ENCODE measurements at places on chromosomes 16 and 17.
A peak's percentile ranks its signal among the peaks of the same experiment; 100 is the strongest.

DNA sequence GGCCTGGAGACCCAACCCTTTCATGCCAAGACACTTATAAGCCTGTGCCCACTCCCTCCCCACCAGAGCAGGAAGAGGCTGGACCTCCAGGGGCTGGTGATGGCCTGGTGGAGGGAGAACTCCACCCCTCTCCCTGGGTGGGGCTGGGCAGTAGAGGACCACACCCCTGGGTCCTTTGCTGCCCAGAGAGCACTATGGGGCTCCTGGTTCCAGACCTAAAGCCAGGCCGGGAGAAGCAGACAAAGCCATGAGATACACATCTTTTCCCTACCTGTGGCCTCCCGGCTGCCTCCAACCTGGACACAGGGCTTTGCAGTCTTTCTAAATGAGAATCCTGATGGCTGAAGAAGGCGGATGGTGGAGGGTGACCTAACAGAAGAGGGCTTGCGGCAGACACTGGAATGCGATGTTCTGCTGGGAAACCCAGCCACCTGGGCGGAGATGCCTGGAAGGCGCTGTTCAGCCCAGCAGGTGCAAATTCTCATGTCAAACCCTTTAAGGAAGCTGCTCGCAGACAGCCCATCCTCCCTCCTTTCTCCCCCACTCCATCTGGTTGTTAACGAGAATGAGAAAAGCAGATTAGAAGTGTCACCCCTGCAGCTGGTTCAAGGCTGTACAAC lies 43.9 kb upstream of the KIFC3 start:
- no peak for DNase-seq

GRCh38 chr16:78102865-78103264 lies 3.4 kb downstream of the WWOX start:
- no peak for DNase-seq

GRCh38 chr16:58458606-58459343 lies 41.2 kb upstream of the NDRG4 start:
- no peak for DNase-seq

DNA sequence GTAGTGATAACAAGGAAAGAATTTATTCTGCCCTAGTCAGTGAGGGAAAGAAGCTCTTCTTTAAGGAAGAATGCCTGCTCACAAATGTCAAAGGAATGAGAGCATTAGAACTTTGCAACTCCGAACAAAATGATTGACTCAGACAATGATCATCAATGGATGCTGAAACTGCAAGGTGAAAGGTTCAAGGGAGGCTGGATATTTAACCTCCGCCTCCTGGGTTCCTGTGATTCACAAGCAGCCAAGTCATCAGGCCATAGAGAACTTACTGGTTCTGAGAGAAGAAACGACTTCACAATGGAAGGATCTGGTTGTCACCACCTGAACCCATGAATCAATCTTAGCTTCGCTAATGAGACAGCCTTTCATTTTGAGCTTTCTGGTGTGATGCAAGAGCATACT lies 16.0 kb upstream of the SCNN1B start:
- DNase-seq: no peak

DNA sequence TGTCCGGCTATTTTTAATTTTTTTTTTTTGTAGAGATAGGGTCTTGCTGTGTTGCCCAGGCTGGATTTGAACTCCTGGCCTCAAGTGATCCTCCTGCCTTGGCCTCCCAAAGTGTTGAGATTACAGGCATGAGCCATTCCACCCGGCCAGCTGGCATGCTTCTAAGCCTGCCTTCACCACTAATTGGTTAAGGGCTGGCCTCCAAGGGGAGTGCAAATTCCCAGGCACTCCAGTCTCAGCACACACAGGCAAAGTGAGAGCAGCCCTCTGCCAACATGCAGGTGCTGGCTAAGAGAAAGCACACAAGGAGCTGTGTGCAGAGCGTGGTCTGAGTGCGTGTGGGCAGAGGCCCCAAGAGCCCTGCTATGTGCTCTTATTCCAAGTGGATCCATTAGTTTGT lies 149.8 kb upstream of the HS3ST2 start:
- DNase-seq: no peak

DNA sequence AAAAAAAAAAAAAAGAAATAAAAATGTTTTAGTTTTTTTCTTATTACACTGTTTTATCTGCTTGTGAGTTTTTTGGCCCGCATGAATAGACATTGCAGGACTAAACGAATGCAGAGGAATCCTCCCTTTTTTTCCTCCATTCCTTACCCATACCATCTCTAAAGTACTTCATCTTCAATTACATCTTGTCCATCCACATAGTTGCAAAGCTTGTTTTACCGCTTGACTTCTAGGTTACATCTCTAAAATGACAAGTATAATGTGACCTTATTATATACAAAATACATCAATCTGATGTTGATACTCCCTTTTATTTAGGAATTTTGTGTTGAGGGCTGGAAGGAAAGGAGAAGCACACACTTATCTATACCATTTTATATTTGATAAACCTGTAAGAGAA lies 12.8 kb downstream of the RETREG3 start:
- no peak for DNase-seq

- no peak for DNase-seq
These were observed 24.8 kb downstream of the DNAJA2 start for GRCh38 chr16:46948548-46949166.

- no peak for DNase-seq
These were observed 86.7 kb upstream of the TOB1 start for GRCh38 chr17:50952889-50953288.

DNA sequence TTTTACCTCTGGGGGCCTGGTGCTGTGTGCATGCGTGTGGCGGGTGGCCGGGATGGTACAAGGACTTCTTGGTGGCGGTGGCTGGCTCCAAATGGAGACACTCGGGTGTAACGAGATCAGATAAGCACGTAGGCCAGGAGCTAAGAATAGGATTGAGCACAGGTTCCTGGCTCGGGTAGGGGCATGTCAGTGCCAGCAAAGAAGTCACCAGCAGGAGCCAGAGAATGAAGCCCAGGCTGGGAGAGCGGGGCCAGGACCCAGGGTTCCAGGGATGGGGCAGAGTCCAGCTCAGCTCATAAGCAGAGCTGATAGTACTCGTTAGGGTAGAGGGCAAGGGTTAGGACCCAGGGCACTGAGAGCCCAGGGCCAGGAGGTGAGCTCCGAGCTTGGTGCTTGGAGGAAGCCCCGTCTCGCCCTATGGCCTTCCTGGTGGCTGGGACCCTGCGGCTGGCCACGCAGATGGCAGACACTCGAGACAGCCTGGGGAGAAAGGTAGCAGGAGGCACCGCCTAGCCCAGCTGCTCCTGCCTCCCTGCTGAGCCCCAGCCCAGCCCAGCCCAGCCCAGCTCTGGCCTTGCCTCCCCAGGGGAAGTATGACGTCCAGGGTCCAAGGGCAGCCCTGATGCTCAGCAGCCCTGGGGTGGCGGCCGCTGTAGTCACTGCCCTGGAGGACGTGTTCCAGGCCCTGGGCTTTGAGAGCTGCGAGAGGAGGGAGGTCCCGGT lies 8.9 kb downstream of the ZNF213 start:
- no peak for DNase-seq

DNA sequence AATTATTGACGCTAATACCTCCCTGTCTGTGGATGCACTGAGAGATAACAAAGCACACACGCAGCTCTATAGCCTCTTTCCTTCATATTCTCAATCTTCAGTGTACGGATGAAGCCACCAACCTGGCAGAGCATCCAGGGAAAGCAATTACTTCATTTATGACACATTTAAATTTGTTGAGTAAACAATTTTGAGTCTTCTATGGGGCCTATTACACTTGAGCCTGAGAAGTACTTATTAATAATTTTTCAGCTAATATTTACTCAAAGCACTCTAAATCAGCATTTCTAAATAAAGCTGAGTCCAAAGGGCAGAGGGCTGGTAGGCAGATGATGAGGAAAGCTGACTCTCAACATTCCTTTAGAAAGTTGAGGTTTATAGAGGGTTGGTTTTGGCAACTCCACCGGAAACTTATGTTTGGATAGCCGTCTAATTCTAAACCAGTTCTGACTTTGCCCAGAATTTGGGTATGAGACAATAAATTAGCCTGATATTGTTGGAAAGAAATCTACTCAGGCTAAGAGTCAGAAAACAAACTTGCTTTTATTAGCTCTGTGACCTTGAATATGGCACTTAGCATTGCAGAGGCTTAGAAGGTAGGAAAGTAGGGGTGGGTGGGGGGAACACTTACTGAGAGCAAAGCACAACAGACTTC lies 643.5 kb downstream of the CDH11 start:
- no peak for DNase-seq

GRCh38 chr16:28264656-28265055 lies 27.7 kb upstream of the SBK1 start:
- peak; percentile 74 for DNase-seq

- DNase-seq: no peak
These were observed 16.2 kb upstream of the ALOX15 start for GRCh38 chr17:4657678-4658077.

- DNase-seq: peak; percentile 17
These were observed 116.3 kb downstream of the TANC2 start for GRCh38 chr17:63082273-63082861.

GRCh38 chr17:34318474-34318873 lies 761 bp upstream of the CCL8 start:
- DNase-seq: peak; percentile 35

DNA sequence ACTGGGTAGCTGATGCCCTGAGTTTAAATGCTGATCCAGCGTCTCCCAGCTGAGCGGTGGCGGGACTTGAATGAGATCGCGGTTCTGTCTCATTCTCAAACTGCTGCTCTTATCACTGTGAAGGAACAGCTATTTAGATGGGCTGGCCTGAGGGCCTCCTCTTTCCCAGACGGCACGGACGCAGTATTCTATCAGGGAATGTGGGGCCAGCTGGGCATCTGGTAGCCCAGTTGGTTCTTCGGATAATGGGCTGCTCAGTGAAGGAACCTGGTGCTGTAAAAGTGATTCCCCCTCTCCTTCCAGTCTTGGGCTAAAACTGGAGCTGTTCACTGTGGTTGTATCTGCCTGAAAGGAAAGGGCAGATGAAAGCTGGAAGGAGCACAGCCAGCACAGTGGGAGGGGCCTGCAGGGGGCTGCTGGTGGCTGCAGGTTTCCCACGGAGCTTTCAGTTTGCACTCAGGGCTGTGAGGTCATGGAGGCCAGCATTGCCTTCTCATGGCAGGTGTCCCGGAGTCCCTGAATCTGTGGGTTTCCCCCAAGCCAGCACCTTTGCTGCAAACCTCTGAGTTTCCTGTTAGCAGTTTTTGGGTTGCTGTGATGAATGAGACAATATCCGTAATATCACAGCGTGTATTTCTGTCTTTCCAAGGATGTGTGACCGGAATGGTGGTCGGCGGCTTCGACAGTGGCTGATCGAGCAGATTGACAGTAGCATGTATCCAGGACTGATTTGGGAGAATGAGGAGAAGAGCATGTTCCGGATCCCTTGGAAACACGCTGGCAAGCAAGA lies 3.6 kb downstream of the IRF8 start:
- DNase-seq: no peak

GRCh38 chr16:81946206-81946605 lies 65.1 kb downstream of the SDR42E1 start:
- no peak for DNase-seq

GRCh38 chr16:27924411-27925118 lies 138.9 kb downstream of the GSG1L start:
- no peak for DNase-seq

- DNase-seq: no peak
These were observed 6.2 kb downstream of the C16orf89 start for GRCh38 chr16:5059386-5060072.

- DNase-seq: no peak
These were observed 131.8 kb downstream of the IRX5 start for GRCh38 chr16:55062442-55062841.

GRCh38 chr17:63819131-63819530 lies 8.1 kb upstream of the PSMC5 start:
- DNase-seq: no peak

- DNase-seq: no peak
These were observed 67.6 kb downstream of the USP31 start for GRCh38 chr16:23081675-23082119.

DNA sequence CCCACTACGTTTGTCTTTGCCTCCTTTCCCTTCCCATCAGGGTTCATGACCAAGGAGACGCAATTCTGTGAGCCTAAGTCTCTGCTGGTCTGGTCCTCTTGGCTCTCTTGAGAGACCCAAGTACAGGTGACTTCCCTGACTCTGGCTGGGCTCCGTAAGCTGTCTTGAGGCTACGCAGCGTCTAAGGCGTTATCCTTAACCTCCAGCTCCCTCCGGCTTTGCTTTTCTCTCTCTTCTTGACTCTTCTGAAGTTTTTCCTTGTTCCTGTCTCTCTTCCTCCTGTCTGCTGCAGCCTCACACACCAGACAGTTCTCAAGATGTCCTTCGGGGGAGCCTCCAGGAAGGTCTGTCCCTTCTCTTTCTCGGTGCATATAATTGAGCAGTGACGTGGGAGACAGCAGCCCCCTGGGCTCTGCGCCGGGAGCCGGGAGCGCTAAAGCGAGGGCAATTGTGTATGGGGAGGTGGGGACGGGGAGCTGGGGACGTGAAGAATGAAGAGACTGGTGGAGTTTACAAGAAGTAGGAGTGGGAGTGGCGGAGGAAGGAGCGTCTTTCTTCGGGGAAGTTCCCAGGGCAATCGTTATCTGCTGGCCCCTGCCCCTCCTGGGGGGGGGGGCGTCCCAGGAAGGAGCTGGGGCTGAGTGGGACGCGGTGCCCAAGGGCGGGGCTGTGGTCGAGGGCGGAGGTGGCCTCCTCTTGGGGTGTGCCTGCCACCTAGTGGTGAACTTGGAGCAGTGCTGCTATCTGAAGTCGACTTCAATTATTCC lies 6.9 kb upstream of the PIRT start:
- peak; percentile 74 for DNase-seq

- no peak for DNase-seq
These were observed 72.6 kb upstream of the FA2H start for GRCh38 chr16:74847202-74847601.

DNA sequence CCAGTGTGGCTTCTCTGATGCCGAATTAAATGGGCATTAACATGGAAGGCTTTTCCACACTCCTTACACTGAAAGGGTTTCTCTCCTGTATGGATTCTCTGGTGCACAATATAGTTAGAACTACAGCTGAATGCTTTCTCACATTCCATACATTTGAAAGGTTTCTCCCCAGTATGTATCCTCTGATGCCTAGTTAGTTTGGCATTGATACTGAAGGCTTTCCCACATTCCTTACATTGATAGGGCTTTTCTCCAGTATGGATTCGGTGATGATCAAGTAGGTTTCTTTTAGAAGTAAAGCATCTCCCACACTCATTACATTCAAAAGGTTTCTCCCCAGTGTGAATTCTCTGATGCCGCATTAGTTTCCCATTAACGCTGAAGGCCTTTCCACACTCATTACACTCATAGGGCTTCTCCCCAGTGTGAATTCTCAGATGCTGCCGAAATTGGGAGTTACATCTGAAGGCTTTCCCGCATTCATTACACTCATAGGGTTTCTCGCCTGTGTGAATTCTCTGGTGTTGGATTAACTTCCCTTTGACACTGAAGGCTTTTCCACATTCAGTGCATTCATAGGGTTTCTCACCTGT lies 6.5 kb upstream of the TLE7 start:
- no peak for DNase-seq

DNA sequence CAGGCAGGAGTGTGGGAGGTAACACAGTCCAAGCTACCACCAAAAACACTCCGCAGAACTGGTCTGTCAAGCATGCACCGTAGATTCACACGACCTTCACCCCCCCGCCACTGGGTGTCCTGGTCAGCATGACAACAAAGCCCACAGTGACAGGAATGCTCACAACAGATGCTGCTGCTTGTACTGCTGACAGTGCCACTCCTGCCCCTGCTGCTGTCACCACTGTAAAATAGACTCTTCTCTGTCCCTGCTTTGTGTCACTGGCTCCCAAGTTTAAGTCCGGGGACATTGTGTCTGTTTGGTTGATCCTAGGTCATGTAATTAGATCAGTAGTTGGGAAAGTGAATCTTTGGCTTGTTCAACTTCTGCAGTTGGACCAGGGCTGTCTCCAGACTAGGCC lies 7.0 kb upstream of the ODF4 start:
- DNase-seq: no peak
